Hindlimb muscle (tissue), 1 donor: ENCODE measurements at places on chromosomes 1 and 21. TPM values are rescaled to one million over a fixed set of nuclear protein-coding genes. Genes with fewer than 3 reads are reported as not detected.

TRABD2B gene
- polyA plus RNA-seq, result 5.5 TPM

DNA sequence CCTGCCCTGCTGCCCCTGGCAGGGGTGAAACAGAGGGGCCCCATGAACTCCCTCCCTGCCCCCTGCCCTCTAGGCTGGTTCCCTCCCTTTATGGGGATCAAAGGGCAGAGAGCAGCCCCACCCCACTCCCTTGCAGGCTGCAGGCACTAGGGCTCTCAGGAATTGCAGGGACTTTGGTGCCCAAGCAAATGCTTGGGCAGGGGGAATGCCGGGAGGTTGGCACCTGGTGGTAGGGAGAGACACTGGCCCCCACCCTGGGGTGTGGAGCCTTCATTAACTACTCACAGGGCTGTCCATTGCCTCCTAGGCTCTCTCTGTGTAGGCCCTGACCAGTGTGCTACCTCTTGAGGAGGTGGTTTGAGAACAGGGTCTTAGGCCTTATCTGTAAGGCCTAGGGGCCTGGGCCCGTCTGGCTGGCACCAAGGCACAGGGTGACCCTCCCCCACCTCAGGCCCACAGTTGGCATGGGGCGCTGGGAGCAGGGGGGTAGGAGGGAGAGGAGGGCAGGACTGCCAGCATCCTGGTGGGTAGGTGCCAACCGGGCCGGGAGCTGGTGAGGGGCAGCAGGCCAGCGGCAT is 4.7 kb downstream of the ZBTB7B start:
- no peak for DNase-seq

CD84 gene
- 3.2 TPM for polyA plus RNA-seq

DNA sequence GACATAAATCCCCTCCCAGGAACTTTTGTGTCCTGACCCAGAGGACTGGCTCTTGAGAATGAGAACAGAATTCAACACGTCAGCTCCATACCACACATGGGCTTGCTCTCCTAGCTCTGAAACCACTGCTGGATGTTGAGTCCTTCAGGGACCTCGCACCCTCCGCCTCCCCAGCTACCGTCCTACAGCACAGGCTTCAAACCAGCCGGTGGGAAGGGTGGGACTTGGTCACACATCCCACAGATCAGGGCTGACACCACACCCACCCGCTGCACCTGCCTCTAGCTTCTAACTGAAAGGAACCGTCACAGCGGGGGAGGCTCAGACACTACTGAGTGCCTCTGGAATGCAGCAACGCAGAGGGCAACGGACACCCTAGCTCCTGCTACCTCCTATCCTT is 24.0 kb downstream of the MRAP start:
- DNase-seq, result no peak

GRCh38 chr21:45004481-45005247 is 64.8 kb downstream of the SLX9 start:
- no peak for DNase-seq

- DNase-seq, result no peak
Observed at GRCh38 chr1:109705411-109705810, 6.6 kb upstream of the GSTM5 start.

HES3 gene
- polyA plus RNA-seq, result not detected

- DNase-seq, result no peak
Observed at GRCh38 chr1:28439320-28439719, 66.5 kb upstream of the RCC1 start.

DNA sequence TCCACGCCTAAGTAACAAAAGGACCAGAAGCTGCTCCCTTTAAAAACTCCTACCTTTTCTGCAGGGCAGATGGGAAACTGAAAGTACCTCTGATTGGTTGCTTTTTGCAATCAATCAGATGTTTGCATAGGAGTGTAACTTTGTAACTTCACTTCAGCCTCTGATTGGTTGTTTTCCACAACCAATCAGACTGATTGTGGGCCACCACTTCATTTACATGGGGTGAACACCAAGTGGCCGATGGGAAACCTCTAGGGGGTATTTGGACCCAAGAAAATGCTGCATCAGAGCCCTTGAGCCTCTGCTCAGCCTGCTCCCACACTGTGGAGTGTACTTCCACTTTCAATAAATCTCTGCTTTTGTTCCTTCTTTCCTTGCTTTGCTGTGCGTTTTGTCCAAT is 32.8 kb upstream of the CD1D start:
- no peak for DNase-seq

DNA sequence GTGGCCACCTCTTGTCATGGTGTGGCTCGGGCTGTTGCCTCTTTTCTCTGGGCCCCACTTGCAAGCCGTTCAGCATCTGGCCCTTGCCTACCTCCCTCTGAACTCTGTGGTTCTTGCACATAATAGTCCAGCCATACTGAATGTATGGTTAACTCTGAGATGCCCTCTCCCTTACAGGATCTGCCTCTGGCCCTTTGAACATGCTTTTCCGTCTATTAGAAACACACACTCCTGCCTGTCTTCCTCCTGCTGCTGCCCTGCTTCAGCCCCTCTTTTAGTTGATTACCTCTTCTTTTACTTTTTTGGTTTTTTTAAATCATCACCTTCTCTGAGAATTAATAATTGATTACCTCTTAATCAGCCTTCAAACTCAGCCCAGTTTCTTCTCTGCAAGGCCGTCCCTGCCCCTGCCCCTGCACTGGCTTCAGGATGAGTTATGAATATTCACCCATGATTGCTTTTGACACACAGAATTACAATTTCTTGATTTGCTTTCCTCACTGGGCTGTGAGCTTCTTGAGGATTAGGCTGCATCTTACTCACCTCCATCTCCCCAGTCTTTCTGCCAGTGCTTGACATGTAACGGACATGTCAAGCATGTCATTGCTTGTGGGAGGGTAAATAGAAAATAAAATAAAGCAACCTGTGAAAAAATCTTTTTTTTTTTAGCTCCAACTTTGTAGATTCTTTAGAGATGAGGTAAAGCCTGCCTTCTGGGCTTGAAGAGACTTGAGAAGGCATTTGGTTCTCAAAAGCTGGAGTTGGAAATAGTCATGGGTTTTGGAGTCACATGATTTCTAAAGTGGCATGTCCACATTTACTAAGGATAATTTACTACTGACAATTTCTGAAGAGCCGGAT is 158.3 kb downstream of the PLXNA2 start:
- DNase-seq, result no peak

DNA sequence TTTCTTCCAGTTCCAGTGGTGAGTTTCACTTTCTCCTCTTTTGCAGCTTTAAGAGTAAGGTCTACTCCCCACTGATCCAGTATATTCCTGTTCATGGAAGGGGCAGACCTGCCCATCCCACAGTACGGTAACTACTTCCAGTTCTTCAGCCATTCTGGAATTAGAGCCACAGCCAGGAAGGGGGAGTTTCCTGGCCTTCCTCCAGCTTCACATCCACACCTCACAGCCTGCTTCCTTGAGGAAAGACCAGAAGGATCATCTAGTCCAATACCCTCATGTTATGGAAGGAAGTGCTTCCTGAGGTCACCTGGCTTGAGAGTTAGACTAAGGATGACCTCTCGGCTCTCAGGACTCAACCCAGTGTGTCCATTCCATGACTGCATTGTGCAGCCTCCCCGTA is 597.8 kb downstream of the KIF26B start:
- DNase-seq, result no peak

- DNase-seq, result no peak
Observed at GRCh38 chr1:116821763-116822162, 67.5 kb downstream of the CD2 start.

DNA sequence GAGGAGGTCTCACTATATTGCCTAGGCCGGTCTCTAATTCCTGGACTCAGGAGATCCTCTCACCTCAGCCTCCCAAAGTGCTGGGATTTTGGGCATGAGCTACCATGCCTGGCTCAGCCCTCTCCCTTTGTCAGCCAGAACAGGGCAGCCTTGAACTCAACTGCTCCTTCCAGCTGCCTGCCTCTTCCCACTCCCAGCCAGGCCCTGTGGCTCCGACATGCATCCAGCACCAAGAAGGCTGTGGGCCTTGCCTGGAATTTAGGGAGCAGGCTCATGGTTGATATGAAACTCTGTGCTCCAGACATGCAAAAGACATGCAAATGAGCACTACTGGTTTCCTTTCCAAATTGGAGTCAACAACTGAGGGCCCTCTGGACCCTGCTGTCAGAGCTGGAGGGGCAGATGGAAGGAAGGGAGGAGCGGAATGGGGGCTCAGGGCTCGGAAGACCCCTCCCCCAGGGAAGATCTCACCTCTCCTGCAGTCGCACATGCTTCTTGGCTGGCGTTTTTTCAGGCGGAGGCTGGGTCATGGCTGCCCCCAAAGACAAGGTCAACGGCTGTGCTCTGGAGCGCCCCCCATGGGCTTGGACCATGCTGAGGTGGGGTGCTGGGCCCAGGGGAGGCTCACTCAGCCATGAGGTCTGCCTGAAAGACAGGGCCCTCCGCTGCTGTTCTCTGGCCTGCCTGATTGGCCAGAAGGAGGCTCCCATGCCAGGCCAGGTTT is 1.4 kb downstream of the PTPN7 start:
- no peak for DNase-seq

- no peak for DNase-seq
Observed at GRCh38 chr1:34479731-34480130, 275.1 kb upstream of the GJB5 start.

DNA sequence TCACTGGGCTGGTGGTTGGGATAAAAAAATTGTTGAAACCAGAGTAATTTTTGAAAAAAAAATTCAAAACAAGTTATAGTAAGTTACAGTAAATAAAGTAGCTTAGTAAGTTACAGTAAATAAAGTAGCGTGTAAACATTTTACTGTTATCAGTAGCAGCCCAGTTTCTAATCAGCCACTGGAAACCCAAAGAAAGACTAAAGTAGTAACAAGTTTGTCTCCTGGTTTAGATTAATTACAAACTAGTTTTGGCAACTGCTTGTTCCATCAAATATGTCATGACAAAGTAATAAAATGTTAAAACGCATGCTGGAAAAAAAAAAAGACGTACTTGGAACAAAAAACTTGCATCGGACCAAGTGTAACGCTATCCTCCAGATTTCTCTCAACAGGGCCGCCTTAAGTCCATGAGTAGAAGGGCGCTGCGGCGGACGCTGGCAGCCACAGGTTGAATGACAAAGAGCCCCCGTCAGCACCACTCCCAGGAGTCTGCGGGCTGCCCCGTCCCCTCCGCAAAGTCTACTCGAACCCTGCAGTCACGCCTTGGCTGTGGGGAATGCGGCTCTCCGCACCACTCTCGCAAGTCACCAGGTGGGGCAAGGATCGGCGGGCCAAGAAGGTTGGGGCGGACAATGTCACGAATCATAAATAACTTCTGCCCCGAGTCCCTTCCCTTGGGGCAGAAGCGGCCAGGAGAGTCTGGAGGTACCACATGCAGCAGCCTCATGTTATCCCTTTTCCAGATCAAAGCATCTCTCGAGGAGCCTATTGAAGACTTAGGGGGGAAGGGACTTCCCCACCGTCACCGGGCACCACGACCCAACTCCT is 837 bp downstream of the SLC16A1 start:
- DNase-seq, result peak; percentile 33

DNA sequence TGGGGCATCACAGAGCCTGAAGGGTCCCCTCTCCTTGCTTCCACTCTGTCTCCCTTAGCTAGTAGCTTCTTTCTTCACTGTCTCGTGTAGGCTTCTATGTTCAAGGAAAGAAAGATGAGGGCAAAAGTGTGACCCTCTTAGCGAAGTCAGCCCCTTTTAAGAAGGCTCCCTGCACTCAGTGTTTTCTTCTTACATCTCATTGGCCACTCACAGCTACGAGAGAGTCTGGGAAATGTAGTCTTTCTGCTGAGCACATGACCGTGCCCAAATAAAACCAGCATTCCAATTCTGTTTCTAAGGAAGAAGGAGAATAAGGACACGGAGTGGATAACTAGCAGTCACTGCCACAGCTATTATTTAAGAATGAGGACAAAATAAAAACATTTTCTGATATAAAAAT is 104.9 kb upstream of the TNR start:
- DNase-seq, result no peak

- no peak for DNase-seq
Observed at GRCh38 chr1:155304558-155305063, 3.4 kb upstream of the PKLR start.

GRCh38 chr1:223259462-223259861 is 104.5 kb downstream of the SUSD4 start:
- no peak for DNase-seq

- peak; percentile 55 for DNase-seq
Observed at GRCh38 chr1:8217011-8217711, 100.8 kb upstream of the SLC45A1 start.

GRCh38 chr1:14768582-14769304 is 170.3 kb downstream of the KAZN start:
- DNase-seq, result no peak

GRCh38 chr21:34565238-34565637 is 49.7 kb downstream of the RCAN1 start:
- no peak for DNase-seq

GRCh38 chr1:1569341-1569740 is 5.3 kb downstream of the SSU72 start:
- DNase-seq, result no peak

DNA sequence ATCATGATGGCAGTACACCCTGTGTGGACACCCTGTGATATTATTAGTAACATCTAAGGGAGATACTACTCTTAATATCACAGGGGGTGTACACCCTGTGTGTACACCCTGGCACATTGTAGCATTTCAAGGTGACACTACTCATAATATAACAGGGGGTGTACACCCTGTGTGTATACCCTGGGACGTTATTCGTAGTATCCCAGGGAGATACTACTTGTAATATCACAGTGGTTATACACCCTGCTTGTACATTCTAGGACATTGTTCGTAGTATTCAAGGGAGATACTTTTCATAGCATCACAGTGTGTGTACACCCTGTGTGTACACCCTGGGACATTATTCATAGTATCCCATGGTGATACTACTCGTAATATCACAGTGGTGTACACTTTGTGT is 67.4 kb upstream of the CNIH3 start:
- DNase-seq, result no peak

- DNase-seq, result no peak
Observed at GRCh38 chr21:15425049-15425448, 304.7 kb upstream of the USP25 start.

- no peak for DNase-seq
Observed at GRCh38 chr1:85128316-85128715, 72.5 kb downstream of the SYDE2 start.

GRCh38 chr1:155320661-155321617 is at the start of gene RUSC1:
Gene RUSC1 (plus strand): TSS chr1:155320894. CDS start chr1:155321774, 880 bp downstream.
- DNase-seq, result peak; percentile 90

- no peak for DNase-seq
Observed at GRCh38 chr1:98929437-98929836, 75.2 kb downstream of the PLPPR5 start.

- no peak for DNase-seq
Observed at GRCh38 chr21:32096411-32096810, 182.4 kb downstream of the MIS18A start.

AGPAT3 gene
- polyA plus RNA-seq, result 37.6 TPM

AZIN2 gene
- 5.2 TPM for polyA plus RNA-seq

HSD3B2 gene
- polyA plus RNA-seq, result not detected

FAM110D gene
- 0.98 TPM for polyA plus RNA-seq

LHX4 gene
- 1.6 TPM for polyA plus RNA-seq

TFF3 gene
- 1.7 TPM for polyA plus RNA-seq

TMEM52 gene
- 134 TPM for polyA plus RNA-seq
